ENCODE measurements at places on chromosomes 12 and 14. TPM values are rescaled to one million over a fixed set of nuclear protein-coding genes. Genes with fewer than 3 reads are reported as not detected.

IFNG-AS1 gene
- total RNA-seq: not detected

- DNase-seq: no peak
Observed at GRCh38 chr12:9260931-9261330, 52.7 kb upstream of the PZP start.

DNA sequence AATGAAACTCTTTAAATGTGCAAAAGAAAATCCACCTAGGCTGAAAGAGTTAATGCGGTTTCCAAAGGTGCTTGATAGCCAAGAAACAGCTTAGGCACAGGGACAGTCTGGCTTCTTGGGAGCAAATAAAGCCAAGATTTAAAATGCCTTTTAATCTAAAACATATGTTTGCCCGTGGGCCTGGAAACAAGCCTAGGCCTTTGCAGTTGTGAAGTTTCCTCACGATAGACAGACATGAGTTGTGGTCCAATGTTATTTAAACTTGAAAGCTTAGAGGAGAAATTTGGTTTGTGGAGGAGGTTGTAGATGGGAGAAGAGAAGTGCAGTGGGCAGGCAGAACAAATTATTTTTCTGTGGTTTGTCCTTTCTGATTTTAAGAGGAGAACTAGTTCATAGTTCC, 29.8 kb downstream of the PROX2 start:
- DNase-seq: no peak

GRCh38 chr14:38078393-38078792, 129.3 kb upstream of the SSTR1 start:
- DNase-seq: no peak

- DNase-seq: no peak
Observed at GRCh38 chr12:60263161-60263560, 667.3 kb downstream of the SLC16A7 start.
